ENCODE measurements at places on chromosomes 3 and 15.
A peak's percentile ranks its signal among the peaks of the same experiment; 100 is the strongest.

- DNase-seq: no peak
These were observed 203.7 kb downstream of the ABHD5 start for GRCh38 chr3:43894176-43895049.

DNA sequence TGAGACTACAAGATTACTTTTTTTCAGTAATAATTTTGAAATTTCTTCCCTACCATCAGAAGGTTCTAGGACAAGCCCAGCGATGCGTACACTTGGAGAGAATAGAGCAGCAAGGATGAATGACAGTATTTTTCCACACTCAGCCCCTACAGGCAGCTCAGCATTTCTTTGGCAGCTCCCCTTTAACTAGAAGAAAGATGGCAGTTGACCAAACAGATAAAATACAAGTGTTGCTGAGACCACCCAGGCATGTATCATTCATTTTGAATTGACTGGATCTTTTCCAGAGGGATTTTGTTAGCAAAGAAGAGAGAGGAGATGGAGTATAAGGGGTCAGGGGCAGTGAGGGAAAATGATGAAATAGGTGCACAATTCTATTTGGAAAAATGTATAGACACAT is 761.3 kb downstream of the AGBL1 start:
- DNase-seq: no peak

DNA sequence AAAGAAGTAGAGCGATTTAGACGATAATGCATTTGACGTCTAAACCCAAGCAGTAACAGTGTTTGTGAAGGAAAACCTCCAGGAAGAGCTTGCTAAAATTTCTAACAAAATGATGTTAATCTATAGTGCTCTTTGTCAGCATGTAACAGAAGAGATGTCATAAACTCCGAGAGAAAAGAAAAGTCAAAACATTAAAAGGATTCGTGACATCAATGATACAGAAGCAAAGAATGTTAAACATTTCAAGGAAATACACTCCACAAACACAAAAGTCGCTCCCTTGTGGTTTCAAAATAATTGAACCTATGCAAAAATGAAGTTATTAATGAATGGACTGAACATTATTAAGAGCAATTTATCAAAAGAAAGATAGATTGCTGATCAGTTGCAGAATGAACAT is 27.9 kb downstream of the AADAC start:
- DNase-seq: no peak

GRCh38 chr3:3071136-3071535 is 39.0 kb downstream of the IL5RA start:
- no peak for DNase-seq

DNA sequence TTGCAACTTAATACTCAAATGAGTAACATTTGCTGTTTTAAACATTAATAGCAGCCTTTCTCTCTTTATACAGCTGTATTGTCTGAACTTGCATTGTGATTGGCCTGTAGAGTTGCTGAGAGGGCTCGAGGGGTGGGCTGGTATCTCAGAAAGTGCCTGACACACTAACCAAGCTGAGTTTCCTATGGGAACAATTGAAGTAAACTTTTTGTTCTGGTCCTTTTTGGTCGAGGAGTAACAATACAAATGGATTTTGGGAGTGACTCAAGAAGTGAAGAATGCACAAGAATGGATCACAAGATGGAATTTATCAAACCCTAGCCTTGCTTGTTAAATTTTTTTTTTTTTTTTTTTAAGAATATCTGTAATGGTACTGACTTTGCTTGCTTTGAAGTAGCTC is 40.3 kb downstream of the CTNNB1 start:
- DNase-seq: no peak

GRCh38 chr15:56353740-56354139 is 11.5 kb upstream of the TEX9 start:
- DNase-seq: no peak

DNA sequence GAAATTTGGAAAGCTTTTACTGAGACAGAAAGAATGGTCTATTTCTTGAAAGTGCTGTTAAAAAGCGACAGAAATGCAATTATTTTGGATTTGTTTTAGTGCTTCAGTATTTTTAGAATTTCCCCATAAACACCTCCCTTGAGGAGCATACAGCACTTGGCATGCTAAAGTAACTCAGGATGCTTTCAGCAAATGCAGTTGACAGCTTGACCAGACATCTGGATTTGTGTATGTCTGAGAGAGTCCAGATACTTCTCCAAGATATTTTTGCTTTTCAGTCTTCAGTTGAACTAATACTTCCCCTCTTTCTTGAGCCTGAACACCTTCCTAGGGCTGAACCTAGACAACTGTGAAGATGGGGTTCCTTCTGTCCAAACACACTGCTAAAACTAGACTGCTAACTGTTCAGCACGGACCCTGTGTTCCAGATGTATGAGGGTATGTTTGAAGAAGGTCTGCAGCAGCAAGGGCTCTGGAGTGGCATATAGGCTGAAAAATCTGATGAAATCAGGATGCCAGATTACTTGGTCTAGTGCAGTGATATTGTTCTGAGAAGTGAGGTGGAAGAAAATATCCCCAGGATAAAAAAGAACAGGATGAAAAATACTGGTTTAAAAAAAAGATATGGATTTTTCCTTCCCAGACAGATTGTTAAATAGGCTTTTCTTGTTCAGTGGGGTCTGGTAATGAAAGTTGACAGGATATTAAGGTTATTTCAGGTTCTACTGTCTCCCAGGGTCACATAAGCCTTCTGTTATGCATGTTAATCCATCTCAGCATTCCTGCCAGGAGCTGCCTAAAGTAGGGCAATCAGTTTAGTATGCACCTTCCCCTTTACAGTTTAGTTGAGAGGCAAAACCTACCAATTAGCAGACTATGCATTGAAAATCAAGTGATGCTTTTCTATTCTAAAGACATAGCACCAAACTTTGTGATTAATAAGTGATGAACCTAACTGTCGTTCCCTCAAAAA is 516.9 kb upstream of the TBL1XR1 start:
- DNase-seq: no peak

- DNase-seq: no peak
These were observed 8.3 kb downstream of the HDGFL3 start for GRCh38 chr15:83199288-83199687.

GRCh38 chr3:66520724-66521123 is 19.9 kb upstream of the LRIG1 start:
- DNase-seq: no peak

GRCh38 chr3:108006077-108006771 is 84.6 kb downstream of the CD47 start:
- no peak for DNase-seq

GRCh38 chr3:46021516-46021915 is 5.8 kb downstream of the XCR1 start:
- DNase-seq: no peak

DNA sequence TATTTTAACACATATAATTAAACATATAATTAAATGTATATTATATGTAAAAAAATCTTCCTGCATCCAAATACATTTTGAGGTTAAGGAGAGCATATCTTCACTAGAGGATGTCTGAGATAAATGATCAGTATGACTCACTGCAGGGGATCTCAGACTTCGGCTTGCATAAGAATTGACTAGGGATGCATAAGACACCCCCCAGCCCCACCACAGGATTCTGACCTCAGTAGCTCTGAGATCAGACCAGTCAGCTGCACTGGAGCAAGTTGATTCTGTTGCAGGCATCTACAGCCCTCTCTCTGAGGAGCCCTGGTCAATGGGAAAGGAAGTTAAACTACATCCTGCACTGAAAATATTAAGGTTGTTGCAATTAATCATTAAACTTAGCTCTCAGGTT is 29.0 kb upstream of the TBC1D21 start:
- DNase-seq: no peak

- DNase-seq: no peak
These were observed 92.1 kb upstream of the SLC24A5 start for GRCh38 chr15:48028712-48029111.

DNA sequence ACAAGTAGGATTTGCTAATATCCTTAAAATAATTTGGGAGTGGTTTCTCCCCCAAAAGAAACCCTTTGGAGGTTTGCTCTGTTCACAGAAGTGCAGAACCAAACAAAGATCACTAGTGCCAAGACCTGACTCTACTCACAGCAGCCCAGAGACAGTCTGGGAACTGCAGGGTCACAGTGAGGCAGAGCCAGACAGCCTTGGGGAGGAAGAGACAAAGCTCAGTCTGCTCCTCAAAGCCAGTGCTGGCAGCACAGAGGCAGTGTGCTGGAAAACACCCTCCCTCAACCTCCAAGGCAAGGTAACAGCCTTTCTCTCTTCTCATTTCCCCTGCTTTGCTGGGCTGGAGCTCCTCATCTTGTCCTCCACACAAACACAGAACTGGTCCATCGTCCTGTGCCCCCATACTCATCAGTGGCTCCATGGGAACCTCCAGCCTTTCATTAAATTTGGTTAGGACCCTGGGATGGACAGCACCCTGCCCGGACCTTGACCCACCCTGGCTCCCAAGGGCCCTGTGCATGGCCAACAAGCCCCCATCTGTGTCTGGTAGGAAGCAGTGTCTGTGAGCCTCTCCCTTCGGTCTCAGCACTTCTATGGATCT is 12.6 kb downstream of the RAB6B start:
- no peak for DNase-seq

DNA sequence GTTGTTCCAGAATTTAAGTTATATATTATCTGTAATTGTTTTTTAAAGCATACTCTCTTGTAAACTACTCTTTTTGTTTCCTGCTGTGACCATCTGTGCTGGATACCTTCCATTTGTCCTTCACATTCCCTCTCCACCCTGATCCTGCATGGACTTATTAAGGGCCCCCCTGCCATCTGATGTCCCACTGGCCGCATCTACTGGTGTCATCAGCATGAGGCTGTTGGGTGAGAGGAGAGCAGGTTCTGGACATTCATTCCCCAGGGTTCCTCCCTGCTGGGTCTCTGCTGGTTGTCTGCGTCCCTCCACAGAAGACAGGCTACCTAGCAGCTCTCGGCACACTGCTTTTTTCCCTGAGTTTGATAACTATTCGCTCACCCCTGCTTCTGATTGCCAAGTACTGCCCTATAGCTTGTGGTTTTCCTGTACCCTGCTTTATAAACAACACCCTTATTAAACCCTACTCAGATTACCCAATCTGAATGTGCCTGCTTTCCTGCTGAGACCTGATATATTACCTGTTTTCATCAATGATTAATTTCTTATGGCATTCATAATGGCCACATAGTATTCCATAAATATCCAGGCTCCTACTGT is 7.7 kb downstream of the CMTM8 start:
- DNase-seq: no peak

DNA sequence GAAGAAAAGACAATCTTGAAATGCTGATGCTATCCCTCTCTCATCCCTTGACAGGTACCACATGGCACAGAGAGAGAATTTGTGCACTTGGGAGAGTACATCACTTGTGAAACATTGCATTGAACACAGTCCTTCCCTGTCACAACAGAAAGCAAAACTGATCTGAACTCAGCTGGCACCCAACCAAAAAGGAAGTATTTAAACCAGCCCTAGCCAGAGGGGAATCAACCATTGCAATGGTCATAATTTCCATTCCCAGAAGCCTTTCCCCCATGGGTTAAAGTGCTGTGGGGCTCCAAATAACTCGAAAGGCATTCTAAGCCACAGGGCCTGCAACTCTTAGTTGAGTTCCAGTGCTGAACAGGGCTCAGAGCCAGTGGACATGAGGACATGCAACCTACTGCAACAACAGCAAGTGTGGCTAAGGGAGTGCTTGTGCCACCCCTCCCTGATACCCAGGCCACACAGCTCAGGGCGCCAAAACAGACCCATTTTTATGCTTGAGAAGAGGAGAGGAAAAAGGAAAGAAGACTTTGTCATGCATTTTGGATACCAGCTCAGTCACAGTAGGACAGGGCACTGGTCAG is 530.8 kb upstream of the BCHE start:
- DNase-seq: no peak

GRCh38 chr15:62142736-62143135 is 22.3 kb downstream of the C2CD4B start:
- DNase-seq: no peak

DNA sequence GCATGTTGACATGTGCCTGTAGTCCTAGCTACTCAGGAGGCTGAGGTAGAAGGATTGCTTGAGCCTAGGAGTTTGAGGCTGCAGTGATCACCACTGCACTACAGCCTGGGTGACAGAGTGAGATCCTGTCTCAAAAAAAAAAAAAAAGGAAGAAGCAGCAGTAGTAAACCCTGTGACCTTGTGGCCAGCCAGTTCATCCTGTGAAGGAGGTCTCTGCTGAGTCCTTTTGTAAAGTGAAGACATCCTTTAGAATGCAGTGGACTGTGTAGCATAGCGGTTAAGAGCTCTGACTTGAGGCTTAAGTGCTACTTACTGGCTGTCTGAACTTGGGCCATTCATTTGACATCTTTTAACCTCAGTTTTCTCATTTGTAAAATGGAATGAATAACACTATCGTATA is 8.3 kb downstream of the EXOSC7 start:
- DNase-seq: no peak

GRCh38 chr3:188264226-188265207 is 110.6 kb downstream of the LPP start:
- DNase-seq: no peak

- DNase-seq: no peak
These were observed 90.0 kb downstream of the STT3B start for GRCh38 chr3:31622636-31623288.

GRCh38 chr3:48655606-48656005 is 7.1 kb downstream of the CELSR3 start:
- peak; percentile 38 for DNase-seq

- peak; percentile 30 for DNase-seq
These were observed 609 bp downstream of the GOLGA8A start for GRCh38 chr15:34436956-34437442.
